ENCODE measurements at places on chromosomes 16 and 17. TPM values are rescaled to one million over a fixed set of nuclear protein-coding genes. Genes with fewer than 3 reads are reported as not detected.

GRCh38 chr17:47712330-47713023 is 18.5 kb downstream of the TBKBP1 start:
- no peak overlapping the region for H3K4me3 ChIP-seq
- H3K27ac ChIP-seq: no peak overlapping the region
- DNase-seq: no peak
- H3K36me3 ChIP-seq: peaks cover 8% of the 10 kb centered on the region

The ZSCAN10 gene
- total RNA-seq: not detected

- H3K4me3 ChIP-seq: no peak overlapping the region
- H3K27ac ChIP-seq: no peak overlapping the region
- DNase-seq: no peak
- H3K36me3 ChIP-seq: no peaks in the 10 kb centered on the region
- peaks cover under 1% of the 10 kb centered on the region for H3K4me1 ChIP-seq
Measured at GRCh38 chr16:4333308-4333638, 17.4 kb downstream of the GLIS2 start.

DNA sequence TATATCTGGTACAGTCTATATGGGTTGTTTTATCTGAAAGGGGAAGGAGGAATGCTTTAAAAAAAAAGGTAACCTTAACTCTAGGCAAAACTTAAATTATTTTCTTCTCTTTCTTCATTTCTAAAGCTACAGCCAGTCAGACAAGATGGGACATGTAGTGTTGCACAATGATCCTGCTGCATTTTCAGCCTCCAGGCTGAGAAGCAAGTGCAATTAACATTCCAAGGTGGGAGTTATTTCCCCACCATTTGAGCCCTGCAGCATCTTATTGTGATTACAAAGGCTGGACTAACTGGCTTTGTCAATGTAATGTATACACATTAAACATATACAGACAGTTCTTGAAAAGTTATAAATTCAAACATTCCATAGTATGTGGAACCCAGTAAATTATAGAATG is 22.6 kb upstream of the NF1 start:
- no peak for DNase-seq
- H3K36me3 ChIP-seq: no peaks in the 10 kb centered on the region
- H3K27ac ChIP-seq: no peak overlapping the region
- H3K4me3 ChIP-seq: no peak overlapping the region
- no peaks in the 10 kb centered on the region for H3K4me1 ChIP-seq

DNA sequence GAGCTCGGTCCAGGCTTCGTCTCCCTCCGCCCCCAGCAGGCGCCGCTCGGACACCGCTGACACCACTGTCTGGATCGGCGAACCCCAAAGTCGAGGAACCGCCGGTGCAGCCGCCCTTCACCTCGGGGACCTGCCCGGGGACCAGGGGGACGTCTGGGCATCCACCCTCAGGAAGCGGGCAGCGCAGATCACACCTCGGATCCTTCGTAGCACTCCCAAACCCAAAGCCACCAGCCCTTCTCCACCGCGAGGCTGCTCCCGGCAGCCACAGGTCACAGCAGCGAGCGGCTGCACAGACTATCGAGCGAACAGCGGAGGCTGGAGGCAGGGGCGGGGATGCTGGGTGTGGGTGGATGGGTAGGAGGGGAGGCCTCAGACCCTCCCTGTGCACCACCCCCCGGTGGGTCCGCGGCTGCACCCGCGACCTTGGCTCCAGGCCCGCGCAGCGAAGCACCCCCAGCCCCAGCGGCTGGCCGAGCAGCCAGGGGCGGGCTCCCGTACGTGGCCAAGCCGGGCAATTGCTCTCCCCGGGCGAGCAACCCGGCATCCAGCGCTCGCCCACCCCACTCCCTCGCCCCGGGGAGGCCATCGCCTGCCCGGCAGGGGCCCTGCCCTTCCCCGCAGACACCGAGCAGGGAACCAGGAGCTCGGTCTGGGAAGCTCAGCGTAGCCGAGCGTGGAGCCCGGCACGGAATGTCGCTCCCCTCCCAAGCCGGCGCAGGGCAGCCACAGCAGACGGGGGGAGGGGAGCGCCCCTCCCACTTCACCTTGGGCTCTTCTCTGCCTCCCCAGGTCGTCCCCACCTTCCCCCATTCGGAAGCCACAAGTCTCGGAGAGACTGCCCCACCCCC is 1.0 kb downstream of the SDK2 start:
- no peaks in the 10 kb centered on the region for H3K27me3 ChIP-seq
- H3K36me3 ChIP-seq: no peaks in the 10 kb centered on the region
- no peak overlapping the region for H3K27ac ChIP-seq
- DNase-seq: peak; percentile 29
- H3K4me3 ChIP-seq: peak overlapping the region; percentile 22

DNA sequence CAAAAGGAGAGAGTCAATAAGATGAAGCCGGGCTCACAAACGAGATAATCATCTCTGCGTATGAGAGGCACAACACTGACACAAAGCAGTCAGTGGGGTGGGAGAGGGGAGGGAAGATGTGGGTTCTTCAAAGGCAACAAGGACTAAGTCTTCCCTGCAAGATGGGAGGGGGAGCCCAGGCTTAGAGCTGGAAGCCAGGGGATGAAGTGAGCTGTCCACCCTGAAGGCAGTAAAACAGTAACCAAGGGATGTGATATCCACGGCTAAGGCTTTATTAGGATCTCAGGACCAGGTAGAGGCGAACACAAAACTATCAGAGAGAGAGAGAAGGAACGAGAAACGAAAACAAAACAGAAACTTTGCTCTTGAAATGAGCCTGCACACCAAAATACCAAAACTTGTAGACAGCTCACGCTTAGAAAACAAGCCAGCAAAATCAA is 115.9 kb downstream of the DYNLRB2 start:
- H3K27me3 ChIP-seq: no peaks in the 10 kb centered on the region
- no peaks in the 10 kb centered on the region for H3K36me3 ChIP-seq
- peak overlapping the region; percentile 60 for H3K27ac ChIP-seq
- peak overlapping the region; percentile 66 for H3K4me3 ChIP-seq
- DNase-seq: no peak

- H3K4me1 ChIP-seq: no peaks in the 10 kb centered on the region
- no peaks in the 10 kb centered on the region for H3K36me3 ChIP-seq
- DNase-seq: no peak
- H3K27ac ChIP-seq: no peak overlapping the region
Measured at GRCh38 chr17:72743037-72743467, 349.4 kb downstream of the SLC39A11 start.

The LITAFD gene
- not detected for total RNA-seq

The SCNN1G gene
- not detected for total RNA-seq

The SOCS1 gene
- 128 TPM for total RNA-seq

GRCh38 chr17:47106130-47106529 is 83.0 kb downstream of the CDC27 start:
- H3K27ac ChIP-seq: no peak overlapping the region
- no peaks in the 10 kb centered on the region for H3K27me3 ChIP-seq
- no peaks in the 10 kb centered on the region for H3K36me3 ChIP-seq
- no peak for DNase-seq
- no peak overlapping the region for H3K4me3 ChIP-seq

GRCh38 chr16:84239909-84240308 is at the start of gene KCNG4:
TSS of gene KCNG4 (minus strand) at chr16:84240012. CDS start at chr16:84237485, 2,527 bp downstream.
- peaks cover 6% of the 10 kb centered on the region for H3K27me3 ChIP-seq
- H3K36me3 ChIP-seq: no peaks in the 10 kb centered on the region
- no peak for DNase-seq
- H3K4me3 ChIP-seq: no peak within 1 kb of the TSS
- H3K4me1 ChIP-seq: no peaks in the 10 kb centered on the region

DNA sequence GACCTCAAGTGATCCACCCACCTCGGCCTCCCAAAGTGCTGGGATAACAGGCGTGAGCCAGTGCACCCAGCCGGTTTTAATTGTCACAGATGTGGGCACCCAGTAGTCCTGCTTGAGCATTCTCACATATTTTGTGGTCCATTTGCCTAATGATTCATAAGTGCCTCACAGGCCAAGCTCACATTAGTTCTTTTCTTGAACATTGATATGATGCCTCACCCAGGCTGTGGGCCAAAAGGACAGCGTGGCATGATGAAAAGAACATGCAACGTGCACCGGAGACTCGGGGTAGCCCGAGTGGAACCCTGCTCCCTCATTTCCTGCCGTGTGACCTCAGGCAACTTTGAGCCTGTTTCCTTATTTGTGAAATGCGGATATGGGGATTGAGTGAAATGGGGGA is 181.9 kb downstream of the SNX29 start:
- H3K27me3 ChIP-seq: no peaks in the 10 kb centered on the region
- H3K4me3 ChIP-seq: no peak overlapping the region
- H3K27ac ChIP-seq: no peak overlapping the region
- no peak for DNase-seq
- no peaks in the 10 kb centered on the region for H3K4me1 ChIP-seq
- no peaks in the 10 kb centered on the region for H3K36me3 ChIP-seq

The WDR59 gene
- 55.9 TPM for total RNA-seq

DNA sequence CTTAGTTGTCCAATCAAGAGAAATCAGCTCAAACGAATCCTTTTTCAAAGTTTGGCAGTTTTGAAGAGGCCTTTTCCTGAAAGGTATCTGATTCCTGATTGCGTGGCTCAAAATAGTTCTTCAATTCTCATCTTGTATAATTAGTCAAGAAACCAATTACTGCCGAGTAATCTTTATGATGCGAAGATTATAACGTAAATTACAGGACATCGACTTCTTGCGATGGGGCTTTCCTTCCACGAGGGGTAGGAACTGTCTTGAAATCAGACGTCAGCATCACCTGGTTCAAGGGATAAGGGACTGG is 644 bp upstream of the ARL2BP start:
- no peaks in the 10 kb centered on the region for H3K27me3 ChIP-seq
- peaks cover 17% of the 10 kb centered on the region for H3K4me1 ChIP-seq
- peaks cover 11% of the 10 kb centered on the region for H3K36me3 ChIP-seq
- no peak for DNase-seq
- peak overlapping the region; percentile 69 for H3K4me3 ChIP-seq
- peak overlapping the region; percentile 76 for H3K27ac ChIP-seq

DNA sequence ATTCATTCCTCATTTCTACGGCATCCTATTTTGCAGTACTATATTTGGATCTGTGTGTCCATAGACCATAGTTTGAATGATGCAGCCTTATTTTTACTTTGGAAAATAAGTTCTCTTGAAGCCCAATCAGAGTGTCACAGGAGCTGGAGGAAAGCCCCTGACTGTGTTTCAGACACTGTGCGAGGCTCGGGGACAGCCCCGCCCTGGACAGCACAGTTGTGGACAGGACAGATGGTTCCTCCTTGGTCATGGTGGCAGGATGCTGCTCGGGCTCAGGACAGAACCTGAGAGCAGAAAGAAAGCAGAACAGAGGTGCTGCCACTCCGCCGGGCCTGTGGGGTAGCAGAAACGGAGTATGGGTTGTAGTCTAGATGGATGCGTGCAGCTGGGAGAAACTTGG is 22.9 kb downstream of the BANP start:
- no peak overlapping the region for H3K4me3 ChIP-seq
- H3K4me1 ChIP-seq: no peaks in the 10 kb centered on the region
- H3K36me3 ChIP-seq: no peaks in the 10 kb centered on the region
- no peak overlapping the region for H3K27ac ChIP-seq
- no peak for DNase-seq

The RHBDF1 gene
- 0.53 TPM for total RNA-seq

DNA sequence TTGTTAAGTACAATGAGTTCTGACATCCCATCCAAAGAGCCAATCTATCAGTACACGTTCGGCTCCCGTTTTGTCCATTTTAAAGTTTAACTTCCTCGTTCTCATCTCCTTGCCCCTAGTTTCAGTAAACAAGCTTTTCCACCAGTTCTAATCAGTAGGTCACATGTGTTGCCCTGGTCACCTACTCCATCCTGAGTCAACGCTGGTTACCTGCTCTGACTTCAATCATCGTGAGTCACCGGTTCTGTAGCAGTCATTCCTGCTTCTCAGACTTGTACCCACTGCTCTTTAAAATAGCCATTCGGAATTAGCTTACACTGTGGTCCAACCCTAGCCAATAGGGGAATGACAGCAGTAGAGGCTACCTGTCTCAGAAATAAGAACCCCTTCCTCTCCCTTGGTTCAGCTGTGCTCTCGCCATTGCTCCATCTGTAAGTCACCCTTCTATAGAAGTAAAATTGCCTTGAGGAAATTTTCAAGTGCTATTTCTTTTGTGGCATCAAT is 191.0 kb downstream of the CPPED1 start:
- H3K4me3 ChIP-seq: no peak overlapping the region
- no peak overlapping the region for H3K27ac ChIP-seq
- DNase-seq: no peak

- H3K4me3 ChIP-seq: no peak overlapping the region
- DNase-seq: no peak
- no peaks in the 10 kb centered on the region for H3K27me3 ChIP-seq
- no peak overlapping the region for H3K27ac ChIP-seq
Measured at GRCh38 chr16:68453816-68454215, 5.5 kb upstream of the SMPD3 start.

DNA sequence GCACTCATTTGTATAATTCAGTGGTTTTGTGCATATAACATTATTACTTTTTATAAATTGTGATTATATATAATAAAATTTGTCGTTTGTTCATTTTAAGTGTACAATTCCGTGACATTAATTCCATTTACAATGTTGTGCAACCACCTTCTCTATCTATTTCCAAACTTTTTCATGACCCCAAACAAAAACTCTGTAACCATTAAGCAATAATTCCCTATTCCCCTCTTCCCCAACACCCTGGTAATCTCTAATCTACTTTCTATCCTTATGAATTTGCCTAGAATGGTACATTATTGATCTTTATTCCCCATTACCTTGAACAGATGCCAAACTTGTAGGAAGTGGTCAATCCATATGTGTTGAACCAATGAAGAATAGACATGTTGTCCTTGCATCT is 61.3 kb upstream of the SMIM36 start:
- H3K4me3 ChIP-seq: no peak overlapping the region
- DNase-seq: no peak
- no peak overlapping the region for H3K27ac ChIP-seq
- H3K4me1 ChIP-seq: peaks cover 25% of the 10 kb centered on the region

DNA sequence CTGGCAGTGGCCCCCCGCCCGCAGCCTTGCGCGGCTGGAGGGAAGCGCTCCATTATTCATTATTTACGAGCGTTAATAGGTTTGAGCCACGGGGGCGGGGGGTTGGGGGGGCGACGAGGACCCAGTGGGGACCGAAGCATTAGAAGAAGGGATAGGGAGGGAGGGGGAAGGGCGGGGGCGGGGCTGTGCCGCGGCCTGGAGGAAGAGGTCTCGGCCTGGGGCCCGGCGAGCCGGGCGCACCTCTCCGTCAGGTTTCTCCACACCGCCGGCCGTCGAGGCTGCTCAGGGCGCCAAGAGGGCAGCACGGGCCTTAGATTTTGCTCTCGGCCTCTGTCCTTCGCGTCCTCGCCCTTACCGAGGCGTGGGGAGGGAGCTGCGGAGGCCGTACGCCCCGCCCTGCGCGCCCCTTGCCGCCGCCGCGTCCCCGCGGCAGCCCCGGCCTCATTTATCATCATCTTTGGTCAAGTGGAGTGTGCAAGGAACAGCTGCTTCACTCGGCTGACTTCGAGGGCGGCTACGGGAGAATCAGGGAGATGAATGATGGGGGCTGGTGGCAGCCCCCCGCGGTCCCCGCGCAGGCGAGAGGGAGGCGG is 54.2 kb downstream of the SREBF1 start:
- H3K27ac ChIP-seq: no peak overlapping the region
- H3K36me3 ChIP-seq: no peaks in the 10 kb centered on the region
- DNase-seq: no peak
- H3K27me3 ChIP-seq: no peaks in the 10 kb centered on the region
- peaks cover 19% of the 10 kb centered on the region for H3K4me1 ChIP-seq
- H3K4me3 ChIP-seq: peak overlapping the region; percentile 45

GRCh38 chr16:79932572-79932971 is 332.0 kb upstream of the MAF start:
- no peak for DNase-seq
- no peaks in the 10 kb centered on the region for H3K4me1 ChIP-seq
- H3K4me3 ChIP-seq: no peak overlapping the region
- no peak overlapping the region for H3K27ac ChIP-seq
- H3K27me3 ChIP-seq: no peaks in the 10 kb centered on the region

The FMNL1 gene
- 265 TPM for total RNA-seq

The ALOX12 gene
- not detected for total RNA-seq

Data from CD8-positive, alpha-beta memory T cell (primary cell).